GM06990 (cell line): ENCODE measurements at places on chromosomes 1 and 21.

- no peak for DNase-seq
Measured at GRCh38 chr1:23699280-23700179, 7.9 kb downstream of the RPL11 start.

- DNase-seq = no peak
Measured at GRCh38 chr1:210143465-210144062, 89.0 kb upstream of the SERTAD4 start.

GRCh38 chr21:37435120-37435519 is 68.5 kb downstream of the DYRK1A start:
- no peak for DNase-seq

DNA sequence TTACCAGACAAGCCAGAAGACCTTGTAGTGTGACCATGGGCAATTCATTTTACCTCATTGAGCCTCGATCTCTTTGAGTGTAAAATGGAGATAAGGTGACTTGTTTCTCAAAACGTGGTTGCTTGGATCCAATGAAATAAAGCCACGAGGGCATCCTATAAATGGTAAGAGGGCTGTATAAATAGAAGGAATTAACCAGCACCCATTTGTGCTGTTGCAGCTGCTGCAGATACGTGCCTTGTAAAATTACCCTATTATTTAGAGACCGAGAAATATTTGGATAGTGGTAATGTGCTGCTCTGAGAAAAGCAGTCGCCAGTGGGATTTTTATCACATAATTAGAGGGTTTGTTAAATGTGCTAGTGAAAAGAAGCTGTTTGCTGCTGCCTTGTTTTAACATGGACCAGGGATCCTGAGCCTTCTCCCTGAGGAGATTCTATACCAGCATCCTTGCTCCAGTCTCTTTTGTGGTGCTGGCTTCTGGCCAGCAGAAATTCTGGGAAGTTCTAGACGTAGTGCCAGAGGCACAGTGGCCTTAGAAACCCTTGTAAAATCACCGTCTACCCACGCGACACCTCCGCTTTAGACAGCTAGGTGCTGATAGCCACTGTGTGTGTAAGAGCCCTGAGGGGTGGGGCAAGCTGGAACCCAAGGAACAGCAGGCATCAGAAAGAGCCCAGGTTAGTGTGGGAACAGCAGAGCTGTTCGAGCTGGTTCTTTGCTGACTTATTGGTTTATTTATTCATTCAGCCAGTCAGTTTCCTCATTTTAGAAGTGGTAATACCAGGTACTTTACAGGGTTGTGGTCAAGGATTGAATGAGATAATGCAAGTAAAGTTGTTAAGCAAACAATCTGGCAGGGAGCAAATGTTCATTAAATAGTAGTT is 137.5 kb downstream of the NOS1AP start:
- no peak for DNase-seq

DNA sequence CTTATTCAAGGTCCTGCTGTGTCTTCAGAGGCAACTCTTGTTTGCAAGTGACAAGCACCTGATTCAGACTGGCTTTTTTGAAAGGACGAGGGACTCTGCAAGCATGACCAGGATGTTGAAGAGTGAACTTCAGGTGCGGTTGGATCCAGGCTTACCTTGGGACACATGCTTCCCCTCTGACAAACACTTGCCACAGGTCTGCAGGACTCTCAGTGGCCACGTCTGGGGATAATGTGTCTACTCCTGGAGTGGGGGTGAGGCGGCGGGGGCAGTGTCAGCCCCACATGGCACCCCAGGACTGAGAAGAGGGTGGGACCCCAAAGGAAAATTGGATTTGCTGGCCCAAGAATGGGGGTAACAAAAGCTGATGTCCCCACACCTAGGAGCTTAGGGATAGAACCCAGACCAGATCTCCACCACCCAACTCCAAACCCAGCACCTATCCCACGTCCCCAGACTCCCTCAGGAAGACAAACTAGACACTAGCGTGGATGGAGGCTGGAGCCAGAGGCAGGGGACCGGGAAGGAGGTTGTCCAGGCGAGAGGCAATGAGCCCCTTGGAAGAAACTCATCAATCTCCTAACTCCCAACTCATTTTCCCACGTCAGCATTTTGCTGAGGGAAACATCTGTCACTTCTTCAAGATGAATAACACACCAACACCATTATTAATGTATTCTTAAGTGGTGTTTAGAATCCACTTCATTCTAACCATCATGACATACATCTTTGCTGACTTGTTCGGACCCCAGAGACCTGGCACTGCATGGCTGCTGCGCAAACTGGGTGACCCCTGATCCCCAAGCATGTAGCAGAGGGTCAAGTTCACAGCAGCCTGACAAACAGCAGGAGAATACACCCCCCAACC is 32.0 kb upstream of the LAPTM5 start:
- no peak for DNase-seq

- no peak for DNase-seq
Measured at GRCh38 chr1:221022331-221022730, 143.1 kb downstream of the HLX start.

GRCh38 chr1:116740746-116741145 is 13.5 kb upstream of the CD2 start:
- no peak for DNase-seq

GRCh38 chr1:183214021-183214970 is 28.2 kb downstream of the LAMC2 start:
- no peak for DNase-seq

DNA sequence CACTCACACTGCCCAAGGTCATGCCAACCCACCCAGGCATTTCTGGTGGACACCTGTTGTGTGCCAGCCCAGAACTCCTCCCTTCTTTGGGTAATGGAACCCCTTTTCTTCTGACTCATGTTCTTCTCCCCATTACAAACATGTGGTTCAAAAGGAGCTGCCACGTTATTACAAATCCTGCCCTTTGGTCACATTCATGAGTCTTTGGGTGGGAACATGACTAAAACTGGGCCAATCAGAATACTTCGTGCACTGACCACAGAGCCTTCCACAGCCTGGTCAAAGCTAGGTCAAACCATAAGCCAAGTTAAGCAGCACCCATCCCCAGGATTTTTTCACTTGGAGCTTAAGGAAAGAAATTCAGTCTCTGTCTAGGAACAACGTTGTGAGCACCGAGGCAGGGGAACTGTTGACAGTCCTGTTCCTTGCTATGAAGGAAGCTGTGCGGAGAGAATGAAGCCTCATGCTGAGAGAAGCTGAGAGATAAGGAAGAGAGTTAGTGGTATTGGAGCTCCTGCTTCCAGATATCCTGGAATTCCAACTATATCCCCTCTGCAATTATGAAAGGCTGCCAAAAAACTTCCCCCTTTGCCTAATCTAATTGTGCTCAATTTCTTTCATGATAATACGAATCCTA is 46.8 kb upstream of the DIPK1A start:
- DNase-seq = no peak

DNA sequence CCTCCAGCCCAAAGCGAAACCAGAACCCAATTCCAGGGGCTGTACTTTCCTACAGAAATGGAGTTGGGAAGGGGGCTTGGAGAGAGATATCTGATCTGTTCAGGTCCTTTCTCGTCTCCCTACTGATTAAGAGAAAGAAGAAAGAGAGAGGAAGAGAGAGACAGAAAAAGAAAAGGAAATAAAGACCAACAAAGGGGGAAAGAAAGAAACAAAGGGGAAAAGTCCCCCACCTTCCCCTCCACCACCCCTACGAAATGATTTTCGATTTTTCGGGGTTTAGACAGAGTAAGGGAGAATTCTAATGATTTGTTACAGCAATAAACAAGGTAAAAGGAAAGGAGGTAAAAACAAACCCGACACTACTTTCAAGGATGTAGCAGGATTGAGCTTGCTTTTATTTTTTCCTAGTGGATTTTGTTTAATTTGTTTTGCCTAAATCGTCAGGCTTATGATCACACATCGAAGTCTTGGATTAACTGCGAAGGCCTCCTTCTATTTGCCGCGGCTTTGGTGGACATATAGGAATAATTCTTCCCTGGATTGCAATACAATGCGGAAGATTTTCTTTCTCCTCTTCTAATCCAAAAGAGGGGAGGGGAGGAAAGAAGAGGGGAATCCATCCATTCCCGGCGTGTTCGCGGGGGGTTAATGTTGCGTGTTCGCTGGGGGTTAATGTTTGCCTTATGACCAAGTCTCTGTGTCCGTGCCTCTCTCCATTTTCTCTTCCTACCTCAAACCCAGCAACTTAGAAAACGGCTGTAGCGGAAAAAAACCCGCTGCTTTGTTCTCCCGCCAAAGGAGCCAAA is 1.9 kb downstream of the TAL1 start:
- no peak for DNase-seq

- peak; percentile 73 for DNase-seq
Measured at GRCh38 chr1:6208723-6209660, 3.1 kb downstream of the RNF207 start.

- DNase-seq = no peak
Measured at GRCh38 chr1:32870615-32871363, at the start of gene FNDC5. Gene FNDC5 (minus strand): TSS chr1:32870912.

DNA sequence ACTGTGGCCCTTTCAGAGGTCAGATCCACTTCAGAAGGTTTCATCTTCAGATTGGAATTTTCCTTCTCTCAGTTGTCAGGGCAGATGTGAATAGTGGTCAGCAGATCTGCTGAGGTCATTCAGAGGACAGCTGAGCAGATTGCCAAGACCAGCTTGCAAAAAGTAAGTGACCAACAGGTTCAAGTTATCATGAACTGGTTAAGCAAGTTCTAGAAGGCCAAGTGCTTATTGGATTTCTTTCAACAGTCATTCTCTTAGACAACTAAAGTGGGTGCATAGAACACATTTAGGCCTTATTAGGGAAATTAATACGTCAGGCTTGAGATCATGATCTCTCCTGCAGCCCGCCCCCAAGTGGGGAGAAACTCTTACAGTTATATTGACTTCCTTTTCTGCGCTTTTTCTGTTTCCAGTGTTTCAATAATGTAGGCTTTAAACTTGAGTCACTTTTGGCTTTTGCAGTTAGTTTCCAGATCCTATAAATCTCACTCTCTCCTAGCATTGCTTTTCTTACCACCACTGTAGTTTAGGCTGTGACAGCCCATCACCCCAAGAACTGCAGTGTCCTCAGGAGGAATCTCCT is 96.4 kb downstream of the C1orf21 start:
- no peak for DNase-seq

DNA sequence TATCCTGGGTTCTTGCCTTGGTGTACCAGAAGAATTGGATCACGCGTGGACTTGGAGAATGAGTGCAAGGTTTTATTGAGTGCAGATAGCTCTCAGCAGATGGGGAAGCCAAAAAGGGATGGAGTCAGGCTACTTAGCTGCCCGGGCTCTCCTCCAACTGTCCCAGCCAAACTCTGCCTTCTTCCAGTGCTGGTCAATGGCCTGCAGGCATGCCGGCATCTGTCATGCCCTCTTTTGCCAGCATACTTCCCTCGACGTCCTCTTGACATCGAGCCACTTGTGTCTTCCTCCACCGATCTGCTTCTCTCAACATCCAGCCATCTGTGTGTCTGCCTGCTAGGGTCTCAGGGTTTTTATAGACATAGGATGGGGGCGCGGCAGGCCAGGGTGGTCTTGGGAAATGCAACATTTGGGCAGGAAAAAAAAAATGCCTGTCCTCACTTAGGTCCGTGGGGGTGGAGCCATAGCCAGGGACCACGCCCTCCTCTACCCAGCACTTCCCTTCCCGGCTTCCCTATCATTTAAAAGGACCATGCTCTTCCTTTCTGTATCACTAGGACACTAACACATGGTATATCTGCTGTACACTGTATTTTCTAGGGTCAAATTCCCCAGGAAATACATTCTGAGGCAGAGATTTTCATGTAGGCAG is 47.0 kb upstream of the BCAR3 start:
- DNase-seq = no peak

DNA sequence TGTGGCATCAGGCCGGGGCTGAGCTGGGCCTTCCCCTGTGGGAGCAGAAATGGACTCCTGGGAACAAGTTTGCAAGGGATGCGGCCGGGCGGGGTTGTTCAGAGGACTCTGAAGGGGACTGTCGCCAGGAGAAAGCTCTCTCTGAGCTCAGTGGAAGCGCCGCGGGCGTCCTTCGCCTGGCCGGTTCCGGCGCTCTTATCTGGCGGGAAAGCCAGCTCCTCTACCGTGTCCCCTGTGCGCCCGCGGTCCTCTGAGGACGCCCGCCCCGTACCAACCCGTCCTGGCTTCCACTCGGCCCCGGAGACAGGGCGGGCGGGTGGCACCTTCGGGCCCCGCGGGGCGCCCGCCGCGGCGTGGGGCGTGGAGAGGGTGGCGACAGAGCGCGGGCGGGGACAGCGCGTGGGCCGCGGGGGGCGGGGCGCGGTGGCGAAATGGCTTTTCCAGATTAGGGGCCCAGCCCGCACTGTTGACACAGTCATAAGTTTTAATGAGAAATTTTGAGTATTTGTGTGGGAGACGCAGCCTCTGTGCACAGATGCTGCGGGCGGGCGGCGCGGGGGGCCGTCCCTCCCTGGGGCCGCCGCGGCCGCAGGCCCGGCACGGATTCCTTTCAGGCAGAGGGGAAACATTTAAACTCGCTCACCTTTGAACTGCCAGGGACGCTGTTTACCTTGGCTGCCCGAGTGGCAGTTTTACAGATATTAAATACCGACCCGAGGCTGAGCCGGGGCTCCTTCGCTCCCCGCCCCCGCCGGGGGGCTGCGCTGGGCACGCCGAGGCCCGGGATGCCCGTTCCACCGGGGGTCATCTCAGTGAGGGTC is 70.2 kb downstream of the FOXD2 start:
- no peak for DNase-seq

DNA sequence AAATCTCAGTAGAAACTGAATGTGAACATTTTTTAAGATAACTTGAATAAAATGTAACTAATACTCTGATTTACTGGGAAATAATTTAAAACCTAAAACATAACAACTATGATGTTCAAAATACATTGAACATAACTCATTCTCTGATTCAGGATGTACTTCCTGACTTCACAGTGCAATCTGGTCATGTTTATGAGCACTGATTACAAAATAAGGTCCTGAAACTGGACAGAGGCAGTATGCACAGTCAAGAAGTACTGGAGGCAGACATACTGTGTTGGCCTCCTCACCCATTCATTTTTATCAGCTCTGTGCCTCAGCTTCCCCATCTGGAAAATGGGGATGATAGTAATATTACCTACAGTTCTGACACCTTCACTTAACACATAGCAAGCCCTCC is 651.3 kb downstream of the PTPRC start:
- no peak for DNase-seq

GRCh38 chr1:34918386-34918976 is 11.0 kb downstream of the DLGAP3 start:
- no peak for DNase-seq

DNA sequence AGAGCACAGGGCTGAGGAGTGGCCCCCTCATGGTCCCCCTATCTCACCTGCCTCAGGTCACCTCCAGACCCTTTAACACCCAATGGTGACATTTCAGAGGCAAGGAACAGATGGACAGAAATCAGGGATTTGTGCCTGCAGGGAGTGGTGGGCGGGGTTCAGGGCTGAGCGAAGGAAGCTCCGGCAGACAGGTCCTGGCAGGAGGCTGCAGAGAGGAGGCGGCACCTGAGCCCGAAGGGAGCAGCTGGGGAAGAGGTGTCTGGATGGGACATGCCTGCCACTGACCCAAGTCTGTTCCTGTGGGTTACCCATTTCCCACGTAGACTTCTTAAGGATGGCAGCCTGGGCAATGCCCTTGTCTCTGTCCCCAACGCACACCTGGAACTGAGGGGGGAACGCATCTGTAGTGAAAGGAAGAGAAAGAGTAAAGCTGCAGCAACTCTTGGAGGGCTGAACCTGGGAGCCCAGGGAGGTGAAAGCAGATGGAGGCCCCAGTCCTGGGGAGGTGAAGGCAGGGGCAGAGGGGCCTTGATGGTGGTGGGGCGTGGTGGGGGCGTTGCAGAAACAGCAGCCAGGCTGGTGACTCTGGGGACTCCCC is 61.6 kb upstream of the ADARB1 start:
- DNase-seq = no peak

GRCh38 chr21:45590246-45590725 is 48.0 kb upstream of the SLC19A1 start:
- peak; percentile 39 for DNase-seq

GRCh38 chr1:207828485-207829158 is 76.8 kb downstream of the CD46 start:
- DNase-seq = no peak
